ENCODE measurements at places on chromosomes 4 and X.
A peak's percentile ranks its signal among the peaks of the same experiment; 100 is the strongest.

GRCh38 chr4:76737180-76737579 is 160.8 kb downstream of the SOWAHB start:
- no peak for DNase-seq

- DNase-seq, result no peak
These were observed 978.1 kb downstream of the C4orf33 start for GRCh38 chr4:130074096-130074495.

GRCh38 chrX:10015355-10015722 is 48.2 kb downstream of the CLDN34 start:
- no peak for DNase-seq

DNA sequence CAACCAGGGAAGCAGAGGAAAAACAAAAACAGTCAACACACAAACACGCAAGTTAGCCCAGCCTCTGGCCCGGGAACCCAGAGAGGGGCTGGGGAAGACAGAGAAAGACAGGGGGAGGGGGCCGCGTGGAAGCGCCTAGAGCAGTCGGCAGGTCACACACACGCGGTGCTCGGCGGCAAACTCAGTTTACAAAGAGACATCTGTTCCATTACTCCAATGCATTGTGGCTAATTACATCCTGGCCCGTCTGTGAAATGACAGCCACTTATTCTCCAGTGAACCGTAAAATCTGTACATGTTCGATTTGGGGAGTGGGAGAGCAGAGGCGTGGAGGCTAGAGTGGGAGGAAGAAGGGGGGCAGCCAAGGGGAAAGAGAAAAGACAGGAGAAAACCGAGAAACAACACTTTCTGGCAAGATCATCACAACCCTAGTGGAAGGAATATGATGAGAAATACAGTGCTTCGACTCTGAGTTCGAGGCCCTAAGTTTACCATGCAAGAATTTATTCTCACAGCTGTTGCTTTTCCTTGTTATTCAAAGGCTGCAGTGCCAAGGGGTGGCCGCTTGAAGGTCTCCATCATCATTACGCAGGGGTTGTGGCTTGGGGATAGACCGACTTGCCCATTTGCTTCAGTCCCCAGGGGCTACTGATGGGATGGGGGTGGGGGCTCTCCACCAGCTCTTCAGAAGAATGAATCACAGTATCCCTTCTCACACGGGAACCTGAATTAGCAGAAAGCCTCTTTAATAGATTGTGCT is 167.7 kb downstream of the MGST2 start:
- no peak for DNase-seq

GRCh38 chr4:137267024-137267423 is 265.3 kb downstream of the PCDH18 start:
- DNase-seq, result no peak

DNA sequence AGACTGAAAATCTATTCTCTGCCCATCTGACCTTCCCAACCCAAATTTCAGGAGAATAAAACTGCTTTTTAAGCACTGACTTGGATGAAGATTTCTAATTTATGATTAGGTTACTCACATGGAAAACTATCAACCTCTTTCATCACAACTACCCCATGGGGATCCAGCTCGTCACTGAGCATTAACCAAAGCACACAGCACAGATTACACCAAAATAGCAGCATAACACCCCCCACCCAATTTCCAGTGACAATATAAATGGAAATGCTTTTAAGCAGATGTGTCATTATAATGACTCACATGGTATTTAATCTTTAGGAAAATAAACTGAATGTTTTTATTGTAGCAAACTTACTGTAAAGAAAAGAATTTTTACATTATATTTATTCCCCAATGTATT is 9.7 kb downstream of the SERTM2 start:
- no peak for DNase-seq

DNA sequence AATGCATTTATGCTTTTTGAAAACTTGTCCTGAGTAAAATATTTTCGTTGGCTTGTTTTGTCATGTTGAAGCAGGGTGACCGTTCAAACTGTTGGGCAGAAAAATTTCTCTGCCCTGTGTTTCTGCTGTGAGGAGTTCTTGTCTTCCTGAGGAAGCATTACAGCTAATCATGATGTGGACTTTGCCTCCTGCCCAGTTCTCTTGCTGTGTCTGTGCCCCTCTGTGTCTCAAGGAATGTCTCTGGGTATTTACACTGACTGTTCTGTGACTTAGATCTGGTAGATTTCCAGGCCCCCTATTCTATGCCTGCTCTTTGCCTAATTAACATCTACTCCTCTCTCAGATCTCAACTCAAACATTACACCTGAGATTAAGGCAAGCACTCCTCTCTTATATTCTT is 30.4 kb upstream of the RPL34 start:
- DNase-seq, result no peak

DNA sequence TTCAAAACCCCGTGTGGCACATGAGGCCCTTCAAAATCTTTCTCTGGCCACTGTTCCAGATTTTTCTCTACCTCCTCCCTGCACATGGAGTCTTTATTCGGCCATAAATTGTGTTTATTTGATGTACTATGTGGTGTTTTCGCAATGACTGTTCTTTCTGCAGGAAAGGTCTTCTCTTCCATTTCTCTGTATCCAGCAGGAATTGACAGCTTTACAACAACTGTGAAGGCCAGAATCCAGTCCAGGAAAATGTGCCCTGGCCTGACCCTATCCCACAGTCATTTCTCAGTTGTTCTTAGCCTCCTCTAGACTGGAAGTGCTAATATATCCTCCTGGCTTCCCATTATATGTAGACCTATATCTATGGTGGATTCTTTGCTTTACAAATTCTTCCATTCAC is 191.4 kb downstream of the COL25A1 start:
- DNase-seq, result no peak

DNA sequence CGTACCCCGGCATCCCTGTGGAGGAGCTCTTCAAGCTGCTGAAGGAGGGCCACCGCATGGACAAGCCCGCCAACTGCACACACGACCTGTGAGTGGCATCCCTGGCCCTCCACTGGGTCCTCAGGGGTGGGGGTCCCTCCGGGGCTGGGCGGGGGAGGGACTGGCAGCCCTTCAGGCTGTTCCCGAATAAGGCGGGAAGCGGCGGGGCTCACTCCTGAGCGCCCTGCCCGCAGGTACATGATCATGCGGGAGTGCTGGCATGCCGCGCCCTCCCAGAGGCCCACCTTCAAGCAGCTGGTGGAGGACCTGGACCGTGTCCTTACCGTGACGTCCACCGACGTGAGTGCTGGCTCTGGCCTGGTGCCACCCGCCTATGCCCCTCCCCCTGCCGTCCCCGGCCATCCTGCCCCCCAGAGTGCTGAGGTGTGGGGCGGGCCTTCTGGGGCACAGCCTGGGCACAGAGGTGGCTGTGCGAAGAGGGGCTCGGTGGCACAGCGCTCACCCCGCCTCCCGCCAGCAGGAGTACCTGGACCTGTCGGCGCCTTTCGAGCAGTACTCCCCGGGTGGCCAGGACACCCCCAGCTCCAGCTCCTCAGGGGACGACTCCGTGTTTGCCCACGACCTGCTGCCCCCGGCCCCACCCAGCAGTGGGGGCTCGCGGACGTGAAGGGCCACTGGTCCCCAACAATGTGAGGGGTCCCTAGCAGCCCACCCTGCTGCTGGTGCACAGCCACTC is 13.7 kb downstream of the FGFR3 start:
- no peak for DNase-seq

DNA sequence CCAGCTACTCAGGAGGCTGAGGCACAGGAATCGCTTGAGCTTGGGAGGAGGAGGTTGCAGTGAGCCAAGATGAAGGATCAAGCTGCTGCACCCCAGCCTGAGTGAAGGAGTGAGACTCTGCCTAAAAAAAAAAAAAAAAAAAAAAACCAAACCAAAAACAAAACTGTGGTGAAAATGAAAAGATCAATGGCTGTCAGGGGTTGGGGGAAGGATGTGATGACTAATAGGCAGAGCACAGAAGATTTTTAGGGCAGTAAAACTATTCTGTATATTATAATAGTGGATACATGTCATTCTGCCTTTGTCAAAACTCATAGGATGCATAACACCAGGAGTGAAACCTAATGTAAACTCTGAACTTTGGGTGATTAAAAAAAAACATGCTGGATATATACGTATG is 69.9 kb upstream of the ELOVL6 start:
- no peak for DNase-seq

DNA sequence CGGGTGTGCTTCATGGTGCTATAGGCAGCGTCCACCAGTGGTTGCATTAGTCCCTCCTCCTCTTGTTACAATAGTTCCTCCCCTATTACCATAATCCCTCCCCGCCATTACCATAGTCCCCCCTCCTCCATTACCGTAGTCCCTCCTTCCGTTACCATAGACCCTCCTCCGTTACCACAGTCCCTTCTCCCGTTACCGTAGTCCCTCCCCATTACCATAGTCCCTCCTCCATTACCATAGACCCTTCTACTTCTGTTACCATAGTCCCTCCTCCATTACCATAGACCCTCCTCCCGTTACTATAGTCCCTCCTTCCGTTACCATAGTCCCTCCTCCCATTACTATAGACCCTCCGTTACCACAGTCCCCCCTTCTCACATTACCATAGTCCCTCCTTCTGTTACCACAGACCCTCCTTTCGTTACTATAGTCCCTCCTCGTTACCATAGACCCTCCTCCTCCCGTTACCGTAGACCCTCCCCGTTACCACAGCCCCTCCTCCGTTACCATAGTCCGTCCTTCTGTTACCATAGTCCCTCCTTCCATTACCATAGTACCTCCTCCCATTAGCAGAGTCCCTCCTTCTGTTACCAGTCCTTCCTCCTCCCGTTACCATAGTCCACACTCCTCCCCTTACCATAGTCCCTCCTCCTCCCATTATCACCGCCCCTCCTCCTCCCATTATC is 129.6 kb downstream of the DHRSX start:
- DNase-seq, result no peak

DNA sequence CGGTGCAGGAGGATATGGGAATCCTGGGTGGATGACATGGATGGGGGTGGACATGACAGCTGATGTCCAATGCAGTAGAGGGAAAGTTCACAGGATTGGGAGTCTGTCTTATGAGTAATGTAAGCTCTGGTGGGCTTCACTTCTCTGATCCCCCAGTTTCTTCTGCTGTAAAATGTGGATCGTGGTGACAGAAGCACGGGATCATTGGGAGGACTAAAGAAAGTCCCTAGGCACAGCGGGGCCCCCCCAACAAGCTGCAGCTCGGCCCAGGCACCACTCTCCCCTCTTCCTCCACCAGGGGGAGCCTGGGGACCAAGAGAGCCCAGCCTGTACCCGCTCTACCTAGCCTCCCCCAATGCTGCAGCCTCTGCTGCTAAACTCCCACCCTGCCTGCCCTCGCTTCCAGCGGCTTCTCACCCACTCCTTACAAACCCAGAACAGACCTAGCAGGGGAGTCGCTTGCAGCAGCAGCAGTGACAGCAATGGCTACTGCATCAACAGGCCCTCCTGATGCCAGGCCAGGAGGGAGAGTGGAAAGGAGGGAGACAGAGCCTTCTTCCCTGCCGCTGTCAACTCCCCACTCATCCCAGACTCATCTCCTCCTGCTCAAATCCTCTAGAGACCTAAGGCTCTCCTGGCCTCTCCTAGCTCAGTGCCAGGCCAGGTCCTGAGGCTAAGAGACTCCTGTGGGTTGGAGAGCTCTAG is 36.1 kb upstream of the IQSEC2 start:
- DNase-seq, result peak; percentile 49

GRCh38 chr4:56665781-56666180 is 15.3 kb downstream of the HOPX start:
- DNase-seq, result no peak

DNA sequence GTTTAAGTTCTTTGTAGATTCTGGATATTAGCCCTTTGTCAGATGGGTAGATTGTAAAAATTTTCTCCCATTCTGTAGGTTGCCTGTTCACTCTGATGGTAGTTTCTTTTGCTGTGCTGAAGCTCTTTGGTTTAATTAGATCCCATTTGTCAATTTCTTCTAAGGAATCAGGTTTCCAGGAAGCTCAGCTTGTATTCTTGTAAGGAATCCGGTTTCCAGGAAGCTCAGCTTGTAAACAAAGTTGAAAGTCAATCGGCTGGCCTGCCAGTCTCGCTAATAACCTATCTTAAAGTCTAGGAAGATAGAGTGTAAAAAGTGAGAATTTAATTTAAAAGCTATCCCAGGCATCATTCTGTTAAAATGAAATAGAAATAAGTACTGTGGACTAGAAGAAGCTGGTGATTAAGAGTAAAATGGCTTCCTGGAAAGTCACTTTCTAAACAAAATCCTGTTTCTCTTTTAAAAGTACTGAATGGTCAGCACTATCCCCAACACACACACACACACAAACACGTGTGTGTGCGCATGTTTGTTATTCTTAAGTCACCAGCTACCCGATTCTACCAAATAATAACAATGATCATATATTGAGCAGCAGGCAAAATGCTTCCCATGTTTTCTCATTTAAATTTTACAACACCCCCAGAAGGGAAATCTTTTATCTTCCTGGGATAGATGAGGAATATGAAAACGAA is 171.7 kb downstream of the PAPSS1 start:
- no peak for DNase-seq

DNA sequence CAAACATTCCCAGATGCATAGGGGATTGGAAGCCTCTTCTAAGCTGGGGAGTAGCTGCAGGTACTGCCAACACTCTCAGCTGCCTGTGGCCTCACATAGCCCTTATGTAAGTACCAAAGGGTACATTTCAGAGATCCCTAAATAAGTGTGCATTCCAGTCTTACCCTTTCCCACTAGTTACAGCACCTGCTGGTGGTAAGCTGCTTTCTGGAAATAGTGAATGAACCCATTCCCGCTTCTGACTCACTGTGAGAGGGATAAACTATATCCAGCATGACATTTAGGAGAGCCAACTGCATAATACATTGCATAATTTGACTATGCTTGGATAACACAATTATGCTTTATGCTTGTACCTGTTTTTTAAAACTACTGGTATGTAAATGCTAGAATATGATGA is 149.0 kb downstream of the FAM13A start:
- no peak for DNase-seq

GRCh38 chr4:152778656-152779512 is 646 bp downstream of the TIGD4 start:
- DNase-seq, result peak; percentile 11

DNA sequence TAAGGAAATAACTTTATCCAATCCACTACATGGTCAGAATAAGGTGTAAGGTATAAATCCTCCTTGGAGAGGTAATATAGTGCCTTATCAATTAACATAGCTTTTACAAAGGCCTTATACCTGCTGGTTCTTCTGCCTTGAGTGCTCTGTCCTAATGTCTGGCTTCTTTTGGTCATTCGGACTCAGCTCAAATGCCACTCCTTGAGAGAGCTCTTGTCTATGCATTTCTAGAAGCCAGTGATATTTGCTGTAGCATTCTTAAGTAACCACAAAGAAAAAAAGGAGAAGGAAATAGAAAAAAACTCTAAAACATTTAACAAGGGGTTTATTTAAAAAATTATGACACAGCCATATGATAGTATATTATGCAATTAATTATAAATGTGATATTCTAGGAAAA is 444.8 kb upstream of the SLIT2 start:
- no peak for DNase-seq

- DNase-seq, result no peak
These were observed 85.3 kb downstream of the ANXA10 start for GRCh38 chr4:168177546-168178149.

DNA sequence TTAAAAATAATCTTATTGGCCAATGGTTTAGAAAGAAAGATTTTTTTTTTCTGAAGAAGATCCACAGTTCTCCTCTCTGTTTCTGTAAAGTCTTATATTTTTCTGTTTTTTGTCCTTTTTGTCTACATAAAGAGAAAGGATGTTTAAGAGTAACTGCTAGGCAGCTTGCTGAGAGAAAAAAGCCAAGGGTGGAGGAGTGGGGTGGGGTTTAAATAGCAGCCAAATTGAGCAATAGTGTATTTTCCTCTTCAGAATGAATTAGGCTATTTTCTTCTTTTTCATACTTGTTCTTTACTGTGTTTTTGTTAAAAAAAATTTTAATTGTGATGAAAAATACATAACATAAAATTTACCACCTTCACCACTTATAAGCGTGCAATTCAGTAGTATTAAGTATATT is 224.6 kb downstream of the SOWAHB start:
- DNase-seq, result no peak

- no peak for DNase-seq
These were observed 622 bp downstream of the KLKB1 start for GRCh38 chr4:186227744-186228513.
